GM23248 (cell line): ENCODE measurements at places on chromosomes 4 and X. TPM values are rescaled to one million over a fixed set of nuclear protein-coding genes. Genes with fewer than 3 reads are reported as not detected.

The VEGFC gene
- 20.6 and 21.7 TPM in 2 replicates for polyA plus RNA-seq

The NDP gene
- polyA plus RNA-seq: 0.42 and 0.79 TPM in 2 replicates

The UGT2B10 gene
- not detected in 2 replicates for polyA plus RNA-seq

The UGT8 gene
- not detected in 2 replicates for polyA plus RNA-seq

The GATA1 gene
- polyA plus RNA-seq: not detected in 2 replicates
